ENCODE measurements at places on chromosomes 7 and 10.

DNA sequence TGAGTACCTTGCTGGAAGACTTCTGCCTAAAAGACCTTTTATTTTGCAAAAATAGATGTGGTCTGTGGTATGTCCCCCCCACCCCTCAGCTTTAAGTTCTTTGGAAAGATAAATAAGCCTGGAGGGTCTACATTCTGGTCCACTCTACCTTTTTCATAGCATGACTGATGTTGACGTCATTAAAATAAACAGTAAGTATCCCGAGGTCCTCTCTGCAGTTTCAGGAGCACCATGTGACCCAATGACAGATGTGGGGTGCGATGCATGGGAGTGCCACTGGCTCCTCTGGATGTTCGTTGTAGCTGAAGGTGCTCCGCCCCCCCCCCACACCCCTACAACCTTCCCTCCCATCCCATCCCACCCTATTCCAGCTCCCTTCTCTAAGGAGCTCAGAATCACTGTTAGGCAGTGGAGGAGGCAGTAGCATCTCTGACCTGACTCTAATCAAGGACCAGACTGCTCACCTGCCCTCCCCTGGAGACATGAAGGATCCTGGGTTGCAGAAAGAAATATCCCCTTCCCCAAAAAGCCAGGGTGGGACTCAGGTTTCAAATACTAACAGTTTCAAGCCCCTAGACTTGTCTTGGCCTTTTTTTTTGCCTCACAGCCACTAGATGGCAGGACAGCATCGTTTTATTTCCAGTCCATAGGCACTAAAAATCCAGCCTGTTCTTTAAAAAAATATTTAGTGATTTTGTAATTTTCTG lies 25.1 kb downstream of the CASP7 start:
- DNase-seq = peak; percentile 65

- DNase-seq = no peak
Observed at GRCh38 chr7:142611566-142612236, 137.6 kb upstream of the PRSS1 start.

DNA sequence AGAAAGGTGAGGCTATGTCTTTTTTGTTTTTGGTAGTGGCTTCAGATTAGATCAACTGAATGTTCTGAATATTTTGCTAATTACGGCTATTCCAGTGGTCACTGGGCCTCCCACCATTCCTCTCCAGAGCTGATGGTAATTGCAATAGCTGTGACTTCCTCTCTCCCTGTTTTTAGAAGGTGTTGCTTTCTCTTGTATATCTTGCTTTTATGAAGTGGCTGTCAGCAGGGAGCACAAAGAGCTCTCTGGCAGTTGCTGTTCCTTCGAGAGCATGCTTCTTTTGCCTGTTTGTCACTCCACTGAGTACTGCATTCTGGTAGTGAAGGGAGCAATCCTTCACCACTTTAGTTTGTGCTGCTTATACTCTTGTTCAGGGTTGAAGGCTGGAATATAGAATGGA lies 133.3 kb downstream of the EXOC4 start:
- no peak for DNase-seq

GRCh38 chr10:78313048-78313381 lies 279.4 kb downstream of the RPS24 start:
- DNase-seq = no peak

- DNase-seq = no peak
Observed at GRCh38 chr7:25970356-25970755, 181.6 kb upstream of the NFE2L3 start.

- DNase-seq = no peak
Observed at GRCh38 chr7:31335884-31336201, 4.7 kb downstream of the NEUROD6 start.

GRCh38 chr7:157824011-157824818 lies 487.4 kb downstream of the DNAJB6 start:
- DNase-seq = peak; percentile 36

GRCh38 chr7:8263048-8263447 lies 1.1 kb upstream of the ICA1 start:
- DNase-seq = no peak

GRCh38 chr7:127813991-127814541 lies 162.1 kb downstream of the SND1 start:
- no peak for DNase-seq

GRCh38 chr10:2223548-2224320 lies 486.4 kb upstream of the ADARB2 start:
- DNase-seq = no peak

DNA sequence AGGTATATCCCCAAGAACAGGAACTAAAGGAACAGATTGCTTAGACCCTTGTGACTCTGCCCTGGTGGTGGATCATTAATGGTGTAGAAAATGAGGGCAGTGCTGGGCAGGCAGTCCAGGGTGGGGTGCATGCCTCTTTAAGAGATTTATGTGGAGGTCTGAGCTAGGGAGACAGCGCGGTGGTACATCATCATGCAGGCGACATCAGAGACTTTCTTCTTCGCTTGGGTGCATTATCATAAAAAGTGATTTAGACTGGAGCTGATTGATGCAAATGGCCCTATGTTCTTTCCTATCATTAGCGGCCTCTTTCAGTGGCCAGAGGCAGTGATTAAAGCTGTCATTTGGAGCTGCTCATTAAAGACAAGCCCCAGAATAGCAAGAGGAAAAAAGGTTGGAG lies 519.1 kb upstream of the GALNT17 start:
- DNase-seq = no peak

DNA sequence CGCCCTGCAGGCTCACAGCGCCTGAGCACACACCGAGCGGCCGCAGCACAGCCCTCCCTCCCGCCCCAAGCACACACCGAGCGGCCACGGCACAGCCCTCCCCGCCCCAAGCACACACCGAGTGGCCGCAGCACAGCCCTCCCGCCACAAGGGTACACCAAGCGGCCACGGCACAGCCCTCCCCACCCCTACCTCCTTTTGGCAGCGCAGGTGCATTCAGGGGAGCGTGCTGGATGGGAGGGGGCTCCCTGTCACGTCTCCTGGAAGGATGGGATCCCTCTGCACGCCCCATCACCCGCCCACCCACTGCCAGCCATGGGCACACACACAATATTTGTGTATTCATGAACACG lies 482.6 kb downstream of the DNAJB6 start:
- no peak for DNase-seq

DNA sequence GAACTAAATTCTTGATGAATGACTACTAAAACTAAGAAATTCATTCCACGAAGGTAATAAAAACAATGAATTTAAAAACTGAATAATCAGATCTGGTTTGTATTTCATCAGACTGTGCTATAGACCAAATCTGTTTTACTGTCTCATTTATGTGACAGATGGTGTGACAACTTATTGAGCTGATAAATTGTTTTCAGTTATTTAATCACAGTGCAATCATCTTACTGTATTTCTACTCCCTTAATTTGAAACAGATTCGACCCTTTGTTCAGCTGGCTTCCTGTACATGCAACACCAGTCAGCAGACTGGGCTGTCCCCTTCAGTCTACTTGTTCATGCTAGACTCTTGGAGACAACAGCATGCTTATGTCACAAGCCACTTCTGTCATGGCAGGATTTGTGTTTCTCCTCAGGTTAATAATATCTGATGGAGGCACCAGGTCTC lies 150.9 kb downstream of the MBL2 start:
- DNase-seq = no peak

- DNase-seq = no peak
Observed at GRCh38 chr7:43479042-43479441, 103.9 kb upstream of the STK17A start.

- no peak for DNase-seq
Observed at GRCh38 chr7:118794419-118794818, 569.9 kb downstream of the ANKRD7 start.

- DNase-seq = peak; percentile 28
Observed at GRCh38 chr10:68212721-68213352, 19.1 kb downstream of the ATOH7 start.

GRCh38 chr7:2008936-2009540 lies 223.7 kb downstream of the MAD1L1 start:
- DNase-seq = no peak

All from left lung (tissue), 14 donors.